ENCODE measurements at places on chromosomes 16 and 17. TPM values are rescaled to one million over a fixed set of nuclear protein-coding genes. Genes with fewer than 3 reads are reported as not detected.

The SLC16A6 gene
- 0.08 TPM for total RNA-seq

The ENPP7 gene
- not detected for total RNA-seq

- no peak for DNase-seq
Observed at GRCh38 chr17:36888236-36888951, 48.9 kb upstream of the LHX1 start.

GRCh38 chr16:64417711-64418227 is 704.1 kb downstream of the CDH11 start:
- DNase-seq: no peak
